Stimulated activated CD4-positive, alpha-beta T cell treated with anti-CD3 and anti-CD28 coated beads, Interleukin-15, amount 100 ng/mL, for 1 hour (primary cell): ENCODE measurements at places on chromosomes 6 and 20.
A peak's percentile ranks its signal among the peaks of the same experiment; 100 is the strongest.

GRCh38 chr6:152142105-152142504 is 334.6 kb downstream of the ESR1 start:
- DNase-seq = no peak

GRCh38 chr6:137277971-137278637 is 58.9 kb upstream of the IFNGR1 start:
- no peak for DNase-seq

- no peak for DNase-seq
Observed at GRCh38 chr6:75449630-75450206, 43.9 kb downstream of the FILIP1 start.

GRCh38 chr20:2760297-2760951 is 40.0 kb downstream of the CPXM1 start:
- DNase-seq = no peak

DNA sequence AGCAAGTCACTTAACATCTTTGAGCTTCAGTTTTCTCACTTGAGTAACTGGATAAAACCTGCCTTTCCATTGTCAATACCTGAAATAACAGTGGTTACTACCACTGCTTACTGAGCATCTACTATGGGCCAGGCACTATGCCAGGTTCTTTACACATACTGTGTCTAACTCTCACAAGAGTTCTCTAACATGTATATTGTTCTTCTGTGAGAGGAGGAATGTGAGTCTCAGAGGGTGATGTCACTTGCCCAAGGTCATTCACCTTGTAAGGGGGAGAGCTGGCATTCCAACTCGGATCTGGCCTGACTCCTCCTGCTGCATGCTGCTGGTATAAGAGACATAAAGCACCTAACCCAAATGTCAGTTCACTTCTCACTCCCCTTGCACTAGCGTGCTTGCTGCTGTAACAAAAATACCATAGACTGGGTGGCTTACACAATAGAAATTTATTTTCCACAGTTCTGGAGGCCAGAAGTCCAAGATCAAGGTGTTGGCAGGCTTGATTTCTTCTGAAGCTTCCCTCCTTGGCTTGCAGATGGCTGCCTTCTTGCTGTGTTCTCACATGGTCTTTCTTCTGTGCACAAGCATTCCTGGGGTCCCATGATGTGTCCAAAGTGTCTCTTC is 21.9 kb upstream of the SGK2 start:
- DNase-seq = no peak

DNA sequence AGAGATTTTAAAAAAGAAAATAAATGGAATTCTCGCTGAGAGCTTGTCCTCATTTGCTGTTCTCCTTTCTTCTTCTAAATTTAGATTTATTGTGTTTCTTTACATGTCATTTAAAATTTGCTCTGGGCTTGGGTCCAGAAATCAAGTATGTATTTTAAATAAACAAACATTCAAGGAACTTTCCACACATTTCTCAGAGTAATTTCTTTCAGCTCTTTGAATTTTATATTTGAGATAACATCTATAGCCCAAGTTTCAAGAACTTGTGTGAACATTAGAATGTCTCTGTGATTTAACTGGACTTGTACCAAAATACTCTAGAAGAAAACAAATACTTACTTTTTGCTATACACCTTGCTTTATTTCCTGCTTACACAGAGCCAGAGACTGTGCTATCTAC is 192.3 kb downstream of the TMEM200A start:
- no peak for DNase-seq

- DNase-seq = no peak
Observed at GRCh38 chr20:52060794-52061714, 130.5 kb downstream of the ZFP64 start.

DNA sequence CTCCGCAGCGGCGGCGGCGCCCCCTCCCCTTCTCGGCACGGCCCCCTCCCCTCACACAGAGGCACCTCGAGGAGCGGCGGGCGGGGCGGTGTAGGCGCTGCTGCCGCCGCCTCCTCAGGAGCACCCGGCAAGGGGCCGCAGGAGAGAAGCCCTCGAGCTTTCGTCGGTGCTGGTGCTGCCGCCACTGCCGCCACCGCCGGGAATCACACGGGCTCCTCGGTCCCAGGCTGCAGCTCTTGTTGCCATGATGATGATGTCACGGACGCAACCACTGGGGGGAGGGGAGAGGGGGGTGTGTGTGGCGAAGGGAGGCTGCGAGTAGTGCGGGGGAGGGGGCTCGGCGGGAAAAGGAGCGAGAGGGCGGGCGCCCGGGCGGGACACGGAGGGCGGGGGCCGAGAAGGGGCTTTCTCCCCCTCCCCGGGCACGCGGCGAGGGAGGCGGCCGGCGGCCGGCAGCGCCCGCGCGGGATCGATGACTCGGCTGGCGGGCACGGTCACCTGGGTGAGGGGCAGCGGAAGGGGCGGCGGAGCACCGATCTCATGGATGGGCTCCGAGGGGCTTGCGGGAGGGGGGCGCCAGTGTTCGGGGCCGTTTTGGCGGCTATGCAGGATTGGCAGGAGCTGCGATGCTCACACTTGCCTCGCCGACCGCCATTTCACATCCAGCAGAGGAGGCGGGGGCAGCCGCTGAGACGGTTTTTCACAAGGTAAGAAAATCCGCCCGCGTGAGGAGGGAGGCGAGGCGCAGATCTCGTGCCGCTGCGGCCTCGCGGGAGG is at the start of gene REV3L:
TSS of gene REV3L (minus strand) at position 260 of the 777 bp plus-strand sequence. CDS start 330 bp downstream, outside the sequence.
- DNase-seq = peak; percentile 77

DNA sequence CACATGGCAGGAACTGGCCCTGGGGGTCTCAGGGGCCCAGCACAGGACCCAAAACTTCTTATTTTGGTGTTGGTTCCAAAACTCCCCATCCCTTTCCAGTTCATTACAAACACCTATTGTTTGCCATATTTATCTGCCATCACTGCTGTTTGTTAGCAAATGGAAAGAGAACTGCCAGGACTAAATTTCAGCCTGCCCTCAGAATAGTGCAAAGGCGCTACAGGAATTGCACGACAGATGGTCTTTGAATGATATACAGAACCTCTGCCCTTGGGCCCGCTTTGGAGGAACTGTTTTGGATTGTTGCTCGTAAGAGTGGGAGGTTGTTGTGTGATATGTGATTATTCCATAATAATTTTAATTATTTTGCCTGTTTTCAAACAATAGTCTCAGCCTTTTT is 199.0 kb upstream of the FBXL4 start:
- no peak for DNase-seq

- no peak for DNase-seq
Observed at GRCh38 chr6:125277838-125278237, 23.9 kb downstream of the HDDC2 start.

- DNase-seq = no peak
Observed at GRCh38 chr6:44062771-44063560, 64.3 kb downstream of the MRPL14 start.

GRCh38 chr6:144467921-144468320 is 182.8 kb downstream of the UTRN start:
- DNase-seq = no peak

GRCh38 chr6:38371881-38372280 is 267.8 kb downstream of the BTBD9 start:
- DNase-seq = no peak

DNA sequence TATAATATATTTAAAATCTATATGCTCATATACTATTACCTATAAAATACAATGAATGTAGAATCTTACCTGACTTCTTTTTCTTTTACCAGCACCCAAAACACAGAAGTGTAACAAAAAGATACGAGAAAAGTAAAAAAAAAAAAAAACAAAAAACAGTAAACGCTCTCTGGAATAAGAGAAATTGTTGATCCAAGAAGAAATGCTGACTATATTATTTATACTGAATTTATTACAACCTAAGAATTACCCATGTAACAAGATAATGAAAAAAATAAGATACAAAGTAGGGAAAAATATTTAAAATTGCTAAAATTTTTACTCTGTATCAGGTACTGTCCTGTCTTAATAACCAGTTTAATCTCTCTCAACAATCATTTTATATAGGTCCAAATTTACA is 787.9 kb upstream of the MAN1A1 start:
- no peak for DNase-seq

GRCh38 chr6:135268740-135269139 is 87.6 kb downstream of the MYB start:
- DNase-seq = no peak
